ENCODE measurements at places on chromosomes 4 and X.
A peak's percentile ranks its signal among the peaks of the same experiment; 100 is the strongest.

- DNase-seq, result no peak
Measured at GRCh38 chr4:161650812-161651211, 513.0 kb downstream of the FSTL5 start.

DNA sequence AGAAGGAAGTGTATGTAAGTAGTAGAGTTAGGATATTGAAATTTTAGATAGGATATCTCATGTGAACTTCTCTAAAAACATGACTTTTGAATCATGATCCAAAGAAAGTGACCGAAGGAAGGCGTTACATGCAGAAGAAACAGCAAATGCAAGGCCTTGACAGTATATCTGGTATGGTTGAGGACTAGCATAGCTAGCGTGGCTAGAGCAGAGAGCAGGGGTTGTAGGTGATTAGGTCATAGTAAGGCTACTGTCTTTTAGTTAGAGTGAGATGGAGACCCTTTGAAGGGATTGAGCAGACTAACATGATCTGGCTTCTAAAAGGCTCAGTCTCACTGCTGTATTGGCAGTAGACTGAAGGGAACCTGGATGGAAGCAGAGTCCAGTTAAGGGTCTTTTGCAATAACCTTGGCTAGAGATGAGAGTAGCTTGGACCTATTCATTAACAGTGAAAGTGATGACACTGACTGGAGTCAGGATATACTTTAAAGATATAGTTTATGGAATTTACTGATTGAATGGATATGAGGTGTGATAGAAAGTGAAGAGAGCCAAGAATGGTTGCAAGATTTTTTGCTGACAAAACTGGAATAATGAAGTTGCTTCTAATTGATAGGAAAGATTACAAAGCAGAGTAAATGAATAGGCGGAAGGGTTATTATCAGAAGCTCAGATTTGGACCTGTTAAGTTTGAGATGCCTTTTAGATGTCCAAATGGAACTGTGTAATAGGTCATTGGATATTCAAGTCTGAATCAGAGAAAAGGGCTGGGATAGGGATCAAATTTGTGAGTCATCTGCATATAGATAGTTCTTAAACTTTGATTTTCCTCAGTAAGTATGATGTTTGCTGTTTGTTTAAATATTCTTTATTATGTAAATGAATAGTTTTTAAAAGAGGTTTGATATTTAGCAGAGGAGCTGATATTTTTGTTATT, 59.8 kb downstream of the MRPL1 start:
- no peak for DNase-seq

DNA sequence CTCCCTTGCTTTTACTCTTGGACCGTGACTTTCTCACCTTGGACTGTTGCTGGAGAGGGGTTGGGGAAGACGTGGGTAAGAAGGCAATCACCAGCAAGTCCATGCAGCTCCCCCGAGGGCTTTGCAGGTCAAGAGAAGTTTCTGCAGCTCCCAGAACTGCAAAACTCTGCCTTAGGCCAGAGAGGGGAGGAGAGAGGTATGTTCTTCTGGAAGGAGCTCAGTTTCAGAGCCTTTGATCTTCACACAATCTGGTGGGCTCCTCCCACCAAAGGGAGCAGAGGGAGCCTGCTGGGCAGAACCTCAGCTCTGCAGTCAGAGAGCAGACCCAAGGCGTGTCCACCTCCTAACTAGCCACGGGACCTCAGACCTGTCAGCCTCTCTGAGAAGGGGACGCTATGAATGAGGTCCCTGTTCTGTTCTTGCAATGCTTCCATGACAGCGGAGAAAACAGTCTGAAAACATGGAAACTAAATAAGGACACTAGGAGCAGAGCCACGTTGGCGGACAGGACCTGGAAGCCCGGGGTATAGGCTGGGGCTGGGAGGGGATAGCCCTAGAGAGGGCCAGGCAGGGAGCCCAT, 92.8 kb downstream of the EVC2 start:
- DNase-seq, result peak; percentile 16

DNA sequence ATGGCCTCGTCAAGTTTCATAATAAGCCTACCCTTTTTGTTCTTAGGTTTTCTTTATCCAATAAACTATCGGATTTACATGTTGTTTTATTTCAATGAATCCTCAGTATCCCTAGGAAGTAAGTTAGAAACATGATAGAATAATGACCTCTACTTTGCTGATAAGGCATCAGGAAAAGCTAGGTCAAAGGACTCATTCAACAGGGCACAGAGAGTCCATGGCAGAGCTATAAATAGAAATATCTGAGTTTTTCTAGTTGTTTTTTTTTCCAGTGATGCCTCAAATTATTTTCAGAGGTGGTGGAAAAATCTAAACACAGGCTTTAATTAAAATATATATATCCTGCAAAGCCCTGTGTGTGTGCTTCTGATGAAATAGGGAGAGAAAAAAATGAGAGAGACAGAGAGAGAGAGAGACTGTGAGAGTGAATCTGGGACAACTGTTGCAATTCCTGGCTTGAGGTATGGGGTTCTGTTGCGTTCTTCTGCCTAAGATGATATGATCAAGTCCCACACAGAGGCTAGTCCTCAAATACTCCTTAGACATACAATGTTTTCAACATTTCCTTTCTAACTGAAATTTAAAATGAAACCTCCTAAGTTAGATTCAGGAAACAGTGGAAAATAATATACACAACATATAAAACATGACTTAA, 139.9 kb downstream of the HDX start:
- DNase-seq, result no peak

DNA sequence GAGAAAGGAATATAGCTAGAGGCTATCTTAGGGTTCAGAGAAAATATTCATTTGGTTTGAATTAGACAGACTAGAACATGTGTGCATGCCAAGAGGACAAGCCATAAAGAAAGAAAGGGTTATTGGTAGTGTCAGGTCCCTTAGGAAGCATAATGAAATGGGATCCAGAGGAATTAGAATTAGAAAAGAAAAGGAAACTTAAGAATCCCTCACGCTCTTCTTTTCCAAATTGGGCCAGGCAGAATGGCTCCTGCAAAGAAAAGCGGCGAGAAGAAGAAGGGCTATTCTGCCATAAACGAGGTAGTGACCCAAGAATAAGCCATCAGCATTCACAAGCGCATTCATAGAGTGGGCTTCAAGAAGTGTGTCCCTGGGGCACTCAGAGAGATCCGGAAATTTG, 4.9 kb upstream of the ABCG2 start:
- DNase-seq, result no peak

DNA sequence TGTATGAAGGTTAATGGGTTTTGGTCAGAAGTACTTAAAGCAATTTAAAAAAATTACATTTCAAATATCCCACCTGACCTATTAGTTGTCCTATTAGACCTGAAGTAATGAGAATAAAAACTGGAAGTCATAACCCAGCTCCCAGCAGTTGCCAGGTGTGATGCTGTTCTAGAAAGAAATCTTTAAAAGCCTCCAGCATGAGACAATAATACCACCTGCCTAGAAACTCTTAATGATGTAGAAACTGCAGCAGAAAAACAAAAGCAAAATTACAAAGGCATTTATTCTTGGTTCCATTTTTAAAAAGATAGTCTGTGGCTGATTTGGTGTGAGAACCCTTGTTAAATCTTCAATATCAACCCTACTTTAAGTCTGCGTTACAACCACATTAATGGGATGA, 1137.7 kb upstream of the TENM3 start:
- no peak for DNase-seq

Measured in foreskin keratinocyte (primary cell).